Left lung (tissue), 14 donors: ENCODE measurements at places on chromosomes 5 and 9. TPM values are rescaled to one million over a fixed set of nuclear protein-coding genes. Genes with fewer than 3 reads are reported as not detected.

- no peak overlapping the region for H3K27ac ChIP-seq
- no peaks in the 10 kb centered on the region for H3K27me3 ChIP-seq
- DNase-seq, result no peak
- no peaks in the 10 kb centered on the region for H3K36me3 ChIP-seq
These were observed 67.8 kb downstream of the LHX2 start for GRCh38 chr9:124079176-124079925.

DNA sequence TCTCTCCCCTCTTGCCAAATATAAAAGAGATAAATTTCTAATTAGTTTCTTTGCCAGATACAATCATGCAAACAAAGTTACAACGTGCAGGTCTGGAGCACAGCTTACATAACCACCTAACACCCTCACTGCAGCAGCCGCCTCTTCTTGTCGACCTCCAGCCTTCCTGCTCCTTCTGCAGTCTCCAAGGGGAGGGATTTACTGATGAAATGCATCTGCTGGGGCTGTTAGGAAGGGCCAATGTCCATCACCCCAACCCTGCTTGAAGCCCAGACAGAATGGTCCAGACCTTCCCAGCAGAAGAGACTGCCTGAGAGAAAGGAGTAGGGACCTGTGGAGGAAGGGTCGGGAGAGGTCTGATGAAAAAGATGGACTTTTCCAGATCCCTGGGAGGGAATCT lies 15.2 kb downstream of the KCNV2 start:
- H3K4me3 ChIP-seq, result no peak overlapping the region
- H3K27me3 ChIP-seq, result no peaks in the 10 kb centered on the region
- no peak overlapping the region for H3K27ac ChIP-seq
- H3K4me1 ChIP-seq, result no peaks in the 10 kb centered on the region

GRCh38 chr5:33816791-33817190 lies 75.0 kb downstream of the ADAMTS12 start:
- no peak for DNase-seq
- H3K27ac ChIP-seq, result no peak overlapping the region
- H3K36me3 ChIP-seq, result no peaks in the 10 kb centered on the region
- no peaks in the 10 kb centered on the region for H3K4me1 ChIP-seq

DNA sequence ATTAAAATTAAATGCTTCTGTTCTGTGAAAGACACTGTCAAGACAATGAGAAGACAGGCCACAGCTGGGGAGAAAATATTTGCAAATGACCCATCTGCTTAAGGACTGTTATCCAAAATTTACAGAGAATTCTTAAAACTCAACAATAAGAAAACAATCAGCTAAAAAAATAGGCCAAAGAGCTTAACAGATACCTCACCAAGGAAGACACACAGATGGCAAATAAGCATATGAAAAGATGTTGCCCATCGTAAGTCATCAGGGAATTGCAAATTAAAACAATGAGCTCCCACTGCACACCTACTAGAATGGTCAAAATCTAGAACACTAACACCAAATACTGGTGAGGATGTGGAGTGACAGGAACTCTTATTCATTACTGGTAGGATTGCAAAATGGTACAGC lies 10.3 kb downstream of the WNK2 start:
- no peaks in the 10 kb centered on the region for H3K27me3 ChIP-seq
- DNase-seq, result no peak
- no peaks in the 10 kb centered on the region for H3K4me1 ChIP-seq

DNA sequence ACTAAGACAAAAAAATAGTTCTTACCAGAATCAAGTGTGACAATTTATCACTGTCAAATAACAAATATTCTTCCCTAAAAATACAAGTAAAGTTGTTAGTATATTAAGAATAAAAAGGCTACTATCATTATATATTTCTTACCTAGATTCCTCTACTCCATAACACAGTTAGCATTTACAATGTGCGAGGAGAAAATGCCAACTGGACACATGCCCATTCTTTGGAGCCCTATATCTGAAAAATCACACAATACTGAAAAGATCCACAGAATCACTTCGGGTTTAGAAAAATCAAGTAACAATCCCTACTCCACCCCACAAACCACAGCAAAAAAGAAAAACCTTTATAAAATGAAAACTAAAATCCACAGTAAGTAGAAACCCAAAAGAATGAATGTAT lies 70.9 kb downstream of the PKD2L2 start:
- peaks cover 37% of the 10 kb centered on the region for H3K36me3 ChIP-seq
- no peak overlapping the region for H3K27ac ChIP-seq
- no peak for DNase-seq
- H3K4me1 ChIP-seq, result no peaks in the 10 kb centered on the region
- H3K4me3 ChIP-seq, result no peak overlapping the region
- no peaks in the 10 kb centered on the region for H3K27me3 ChIP-seq

- H3K27ac ChIP-seq, result no peak overlapping the region
- H3K36me3 ChIP-seq, result no peaks in the 10 kb centered on the region
- no peaks in the 10 kb centered on the region for H3K27me3 ChIP-seq
- peaks cover 54% of the 10 kb centered on the region for H3K4me1 ChIP-seq
- no peak for DNase-seq
These were observed 48.7 kb downstream of the SLC36A1 start for GRCh38 chr5:151496041-151496484.

DNA sequence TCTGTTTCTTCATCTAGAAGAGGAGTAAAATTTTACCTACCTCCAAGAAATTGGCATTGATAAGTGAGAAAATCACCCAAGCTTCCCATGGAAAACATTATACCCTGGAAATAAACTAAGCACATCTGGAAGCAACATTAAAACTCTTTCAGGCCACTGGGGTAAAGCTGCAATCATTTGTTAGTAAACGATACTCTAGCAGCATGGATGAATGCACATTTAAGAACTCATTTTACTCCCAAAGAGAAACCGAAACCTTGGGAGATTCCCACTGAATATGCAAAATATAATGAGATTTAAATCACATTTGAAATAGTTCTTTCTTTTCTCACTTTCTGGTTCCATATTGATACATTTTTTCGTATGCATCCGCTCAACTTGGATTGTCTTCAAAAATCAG lies 467.5 kb downstream of the EFNA5 start:
- no peaks in the 10 kb centered on the region for H3K4me1 ChIP-seq
- no peak for DNase-seq
- H3K27ac ChIP-seq, result no peak overlapping the region
- no peaks in the 10 kb centered on the region for H3K27me3 ChIP-seq
- no peaks in the 10 kb centered on the region for H3K36me3 ChIP-seq
- no peak overlapping the region for H3K4me3 ChIP-seq

DNA sequence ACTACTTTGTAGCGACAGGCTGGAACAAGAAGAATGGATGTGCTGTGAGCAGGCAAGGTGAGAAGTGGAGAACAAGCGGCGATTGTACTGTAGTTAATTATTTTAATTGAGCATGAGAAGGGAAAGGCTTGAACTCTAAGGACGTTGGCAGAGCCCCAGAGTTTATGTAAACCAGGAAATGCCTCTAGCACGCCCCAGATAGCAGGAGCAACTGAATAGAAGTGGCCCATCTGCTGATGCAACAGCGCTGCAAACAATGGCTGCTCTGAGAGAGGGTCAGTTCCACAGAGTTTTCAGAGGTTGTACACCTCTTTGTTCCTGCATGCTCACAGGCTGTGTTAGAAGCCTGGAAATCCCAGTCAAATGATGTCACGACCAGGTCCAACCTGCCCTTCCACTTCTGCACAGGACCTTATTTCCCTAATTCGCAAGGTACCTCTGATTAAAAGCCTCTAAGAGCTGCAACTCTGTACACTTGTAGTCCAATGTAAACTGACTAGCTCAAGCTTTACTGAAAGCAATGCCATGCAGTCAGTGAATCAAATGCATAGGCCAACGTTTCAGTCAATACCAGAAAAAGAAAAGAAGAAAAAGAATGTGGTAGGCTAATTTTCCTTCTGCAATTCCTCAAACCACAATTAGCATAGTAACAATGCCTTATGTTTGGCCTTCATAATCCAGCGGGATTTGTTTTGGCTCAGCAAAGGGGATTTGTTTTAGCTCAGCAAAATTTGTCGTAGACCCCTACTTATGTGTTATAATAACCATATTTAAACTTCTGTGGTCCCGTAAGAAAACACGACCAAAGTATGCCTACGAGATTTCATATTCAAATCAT lies 119.6 kb upstream of the RETREG1 start:
- H3K4me1 ChIP-seq, result peaks cover 25% of the 10 kb centered on the region
- H3K27ac ChIP-seq, result peak overlapping the region; percentile 75
- H3K4me3 ChIP-seq, result no peak overlapping the region
- peak; percentile 87 for DNase-seq

GRCh38 chr9:134291452-134291881 lies 34.8 kb upstream of the RXRA start:
- H3K27ac ChIP-seq, result no peak overlapping the region
- no peaks in the 10 kb centered on the region for H3K36me3 ChIP-seq
- no peak overlapping the region for H3K4me3 ChIP-seq
- no peaks in the 10 kb centered on the region for H3K4me1 ChIP-seq

DNA sequence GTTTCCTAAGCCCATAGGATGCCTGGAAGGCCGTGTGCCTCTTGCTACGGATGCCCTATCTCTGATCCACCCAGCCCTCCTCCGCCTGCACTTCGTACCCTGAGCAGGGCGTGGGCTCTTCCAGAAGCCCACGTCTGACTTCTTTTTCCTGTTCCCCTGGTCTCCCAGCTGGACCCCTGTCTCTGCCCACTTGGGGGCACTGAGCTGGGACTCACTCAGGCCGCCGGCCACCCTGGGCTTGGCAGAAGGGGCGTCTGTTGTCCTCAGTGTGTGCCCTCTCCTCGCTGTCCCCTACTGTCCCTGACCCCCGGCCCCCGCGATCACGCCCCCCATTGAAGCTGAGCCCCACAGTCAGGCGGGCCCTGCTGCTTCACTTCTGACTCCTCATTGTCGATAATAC lies 22.0 kb upstream of the RXRA start:
- peak; percentile 58 for DNase-seq
- H3K27ac ChIP-seq, result no peak overlapping the region
- no peaks in the 10 kb centered on the region for H3K27me3 ChIP-seq
- no peaks in the 10 kb centered on the region for H3K36me3 ChIP-seq

DNA sequence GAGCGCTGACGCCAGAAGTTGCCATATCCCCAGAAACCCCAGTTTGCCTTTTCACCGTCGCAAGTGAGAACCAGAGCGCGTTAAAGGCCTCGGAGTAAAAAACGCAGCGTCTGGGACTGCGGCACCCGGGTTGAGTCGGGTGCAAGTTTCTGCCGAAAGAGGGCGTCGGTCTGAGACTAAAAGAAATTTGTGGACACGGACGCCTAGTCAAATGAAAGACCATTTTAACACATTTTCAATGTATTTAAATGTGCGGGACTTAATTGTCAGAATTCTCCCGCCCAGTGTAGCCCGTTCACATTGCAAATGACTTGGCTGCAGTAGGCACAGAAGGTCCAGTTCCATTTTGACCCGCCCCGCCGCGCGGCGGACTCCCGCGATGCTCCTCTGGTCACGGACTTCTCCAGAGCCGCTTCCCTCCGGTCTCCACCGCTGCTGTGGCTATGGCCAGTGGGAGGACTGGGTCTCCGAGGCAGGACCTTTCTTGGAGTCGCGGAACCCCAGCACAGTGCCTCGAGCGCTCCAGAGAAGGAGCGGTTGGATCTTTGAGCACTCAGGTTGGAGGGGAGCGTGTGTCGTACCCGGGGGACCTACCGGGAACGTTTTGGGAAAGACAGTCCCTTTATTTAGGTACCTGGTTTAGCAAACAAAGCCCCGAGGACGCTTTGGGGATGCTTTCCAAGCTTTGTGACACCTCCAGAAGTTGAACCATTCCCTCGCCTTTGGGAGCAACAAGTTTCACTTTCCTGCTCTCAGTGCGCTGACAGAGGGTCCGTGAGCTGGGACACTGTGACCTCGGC lies 1.2 kb upstream of the NPR3 start:
- H3K4me1 ChIP-seq, result peaks cover 55% of the 10 kb centered on the region
- peak overlapping the region; percentile 56 for H3K4me3 ChIP-seq
- H3K27me3 ChIP-seq, result peaks cover 18% of the 10 kb centered on the region
- H3K36me3 ChIP-seq, result no peaks in the 10 kb centered on the region
- DNase-seq, result peak; percentile 59

- no peaks in the 10 kb centered on the region for H3K36me3 ChIP-seq
- no peak overlapping the region for H3K27ac ChIP-seq
- H3K4me3 ChIP-seq, result no peak overlapping the region
- H3K27me3 ChIP-seq, result no peaks in the 10 kb centered on the region
- H3K4me1 ChIP-seq, result no peaks in the 10 kb centered on the region
These were observed 66.3 kb upstream of the LIFR start for GRCh38 chr5:38622723-38623129.

GRCh38 chr9:76927540-76928240 lies 21.8 kb upstream of the PRUNE2 start:
- no peaks in the 10 kb centered on the region for H3K27me3 ChIP-seq
- no peaks in the 10 kb centered on the region for H3K4me1 ChIP-seq
- H3K4me3 ChIP-seq, result no peak overlapping the region
- H3K27ac ChIP-seq, result no peak overlapping the region

GRCh38 chr5:165173651-165174050 lies 1668.2 kb downstream of the MAT2B start:
- no peaks in the 10 kb centered on the region for H3K27me3 ChIP-seq
- no peaks in the 10 kb centered on the region for H3K36me3 ChIP-seq
- no peak for DNase-seq
- no peaks in the 10 kb centered on the region for H3K4me1 ChIP-seq
- no peak overlapping the region for H3K4me3 ChIP-seq

DNA sequence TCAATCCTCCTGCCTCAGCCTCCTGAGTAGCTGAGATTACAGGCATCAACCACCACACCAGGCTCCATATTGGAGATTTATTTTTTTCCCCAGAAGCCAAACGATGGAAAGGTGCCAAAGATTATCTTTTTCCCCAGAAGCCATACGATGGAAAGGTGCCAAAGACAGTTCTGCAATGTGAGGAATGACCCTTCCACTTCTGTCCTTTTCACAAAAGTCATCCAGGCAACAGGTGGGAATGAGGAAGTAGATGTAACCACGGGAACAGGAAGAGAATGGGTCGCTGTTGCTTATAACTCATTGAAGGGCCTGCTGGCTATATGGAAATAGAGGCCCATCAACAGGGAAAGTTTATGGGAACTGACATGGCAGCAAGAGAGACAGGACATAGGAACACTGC lies 233.7 kb upstream of the MSX2 start:
- no peak overlapping the region for H3K4me3 ChIP-seq
- H3K4me1 ChIP-seq, result no peaks in the 10 kb centered on the region
- H3K27ac ChIP-seq, result no peak overlapping the region
- H3K36me3 ChIP-seq, result no peaks in the 10 kb centered on the region
- H3K27me3 ChIP-seq, result no peaks in the 10 kb centered on the region

- H3K27me3 ChIP-seq, result no peaks in the 10 kb centered on the region
- H3K36me3 ChIP-seq, result no peaks in the 10 kb centered on the region
- no peak for DNase-seq
- H3K4me3 ChIP-seq, result no peak overlapping the region
- H3K27ac ChIP-seq, result no peak overlapping the region
- no peaks in the 10 kb centered on the region for H3K4me1 ChIP-seq
These were observed 146.0 kb upstream of the FBXL7 start for GRCh38 chr5:15354021-15354420.

Gene C1QTNF2
- polyA plus RNA-seq, result 2.8 TPM

Gene MTRR
- polyA plus RNA-seq, result 47.5 TPM

Gene TMEM215
- 0.07 TPM for polyA plus RNA-seq

Gene PCDHGB7
- polyA plus RNA-seq, result 15.5 TPM

Gene OLFM1
- polyA plus RNA-seq, result 17.3 TPM

Gene PCDHGA7
- polyA plus RNA-seq, result 1.8 TPM

Gene ADAMTS19
- 1.1 TPM for polyA plus RNA-seq

Gene MAMDC2
- polyA plus RNA-seq, result 8.1 TPM

Gene TPM2
- 177 TPM for polyA plus RNA-seq
